ENCODE measurements at places on chromosomes 16 and 17. TPM values are rescaled to one million over a fixed set of nuclear protein-coding genes. Genes with fewer than 3 reads are reported as not detected.

Gene KCNJ18
- not detected for total RNA-seq

Gene TBC1D3
- total RNA-seq = not detected

Gene KRTAP4-5
- total RNA-seq = not detected

Gene GPRC5C
- total RNA-seq = 13.0 TPM

Gene ATP1B2
- 0.36 TPM for total RNA-seq

Gene GFAP
- not detected for total RNA-seq
